ENCODE measurements at places on chromosomes 12 and 14. TPM values are rescaled to one million over a fixed set of nuclear protein-coding genes. Genes with fewer than 3 reads are reported as not detected.

The HOXC12 gene
- 0.33 TPM for total RNA-seq

DNA sequence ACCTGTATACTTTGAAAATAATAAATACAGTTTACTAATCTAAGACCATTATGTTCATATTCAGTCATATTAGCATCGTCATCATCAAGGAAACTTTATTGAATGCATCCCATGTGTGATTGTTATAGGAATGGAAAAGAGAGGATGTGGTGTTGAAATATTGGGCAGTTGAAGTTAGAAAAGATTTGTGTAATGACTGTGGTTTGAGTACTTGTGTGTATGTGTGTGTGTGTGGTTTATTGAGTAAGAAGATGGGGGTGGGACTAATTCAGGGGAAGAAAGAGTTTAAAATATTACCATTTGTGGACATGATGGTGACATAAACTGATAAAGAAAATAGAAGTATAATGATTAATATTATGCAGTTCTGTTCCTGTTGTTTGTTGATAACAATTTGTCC lies 238.7 kb upstream of the SEL1L start:
- no peak for DNase-seq

GRCh38 chr12:69024907-69025306 lies 91.9 kb upstream of the CPM start:
- DNase-seq = peak; percentile 69

GRCh38 chr12:130713581-130713991 lies 2.5 kb downstream of the RIMBP2 start:
- DNase-seq = no peak

The PLEKHD1 gene
- 0.15 TPM for total RNA-seq

DNA sequence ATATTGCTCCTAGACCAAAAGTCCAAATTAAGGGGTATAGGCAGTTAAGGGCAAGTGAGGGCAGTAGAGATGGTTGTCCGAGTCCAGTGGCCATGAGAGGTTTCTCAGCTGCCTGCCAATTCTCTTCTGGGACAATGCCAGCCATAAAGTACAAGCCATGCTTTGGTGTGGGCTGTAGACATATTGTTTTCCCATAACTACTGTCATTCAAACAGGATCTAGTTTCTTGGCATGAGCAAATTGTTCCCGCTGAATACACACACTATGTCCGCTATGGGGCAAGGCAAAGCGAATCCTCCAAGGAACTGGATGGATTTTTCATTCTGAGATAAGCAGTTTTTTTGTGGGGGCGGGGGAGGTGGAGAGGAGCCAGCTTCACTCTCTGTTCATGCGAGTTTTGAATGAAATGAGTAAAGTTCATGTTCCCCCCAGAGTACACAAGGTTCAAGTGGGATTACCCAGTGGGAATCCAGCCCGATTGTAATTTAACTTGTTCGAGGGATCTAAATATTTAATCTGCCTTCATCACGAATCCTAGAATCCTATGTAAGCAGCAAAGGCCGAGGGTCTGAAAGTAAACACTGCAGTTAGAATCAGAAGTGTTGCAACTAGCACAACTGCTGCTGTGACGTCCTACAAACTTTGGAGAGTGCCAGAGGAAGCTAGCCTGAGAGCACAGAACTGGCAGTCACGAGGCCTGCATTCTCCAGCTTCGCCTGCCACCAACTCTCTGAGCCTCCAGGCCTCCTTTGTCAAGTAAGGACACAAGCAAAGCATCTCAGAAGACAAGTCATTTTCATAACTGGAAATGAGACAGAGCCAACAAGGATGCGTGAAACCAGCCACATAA lies 137.0 kb downstream of the CRADD start:
- no peak for DNase-seq

GRCh38 chr12:9673404-9674225 lies 4.1 kb downstream of the CLEC2D start:
- peak; percentile 80 for DNase-seq

DNA sequence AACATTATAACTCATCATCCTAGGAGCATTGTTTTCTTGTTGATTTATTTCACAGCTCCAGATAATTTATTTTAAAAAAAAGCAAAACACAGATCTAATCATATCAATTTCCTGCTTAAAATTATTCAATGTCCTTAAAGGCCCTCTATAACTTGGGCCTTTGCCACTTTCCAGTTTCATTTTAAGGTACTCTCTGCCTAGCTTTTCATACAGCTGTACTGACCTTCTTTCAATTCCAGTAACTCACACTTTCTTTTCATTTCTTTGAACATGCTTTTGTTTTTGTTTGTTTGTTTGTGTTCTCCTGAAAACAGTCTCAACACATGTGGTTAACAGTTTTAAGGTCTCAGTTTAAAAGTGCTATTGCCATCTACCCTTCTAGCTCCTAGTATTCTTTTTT lies 281.9 kb downstream of the ACSS3 start:
- no peak for DNase-seq

The RD3L gene
- not detected for total RNA-seq

The UBE3B gene
- 35.6 TPM for total RNA-seq

DNA sequence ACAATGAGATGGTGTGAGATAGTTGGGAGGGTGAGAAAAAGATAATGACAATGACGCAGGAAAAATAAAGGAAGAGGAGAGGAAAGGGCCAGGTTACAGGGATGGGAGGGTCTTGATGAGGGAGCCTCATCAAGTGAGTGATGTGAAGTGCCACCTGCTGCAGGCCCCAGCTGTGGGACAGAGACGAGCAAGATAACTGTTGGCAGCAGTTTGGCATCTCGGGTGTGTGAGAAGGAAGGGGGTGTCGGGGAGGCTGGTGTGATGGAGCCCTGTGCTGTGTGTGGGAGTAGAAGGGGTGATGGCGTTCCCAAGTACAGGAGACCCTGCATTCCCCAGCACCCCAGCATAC lies 11.4 kb upstream of the TAC3 start:
- DNase-seq = no peak

The TAS2R31 gene
- total RNA-seq = 0.75 TPM

The CCDC196 gene
- not detected for total RNA-seq

- DNase-seq = no peak
Observed at GRCh38 chr12:89075880-89076540, 276.3 kb downstream of the DUSP6 start.

The SDSL gene
- 19.9 TPM for total RNA-seq

The RAD52 gene
- total RNA-seq = 19.3 TPM

The PACS2 gene
- 62.0 TPM for total RNA-seq

GRCh38 chr12:32544893-32545292 lies 134.2 kb upstream of the DNM1L start:
- no peak for DNase-seq

DNA sequence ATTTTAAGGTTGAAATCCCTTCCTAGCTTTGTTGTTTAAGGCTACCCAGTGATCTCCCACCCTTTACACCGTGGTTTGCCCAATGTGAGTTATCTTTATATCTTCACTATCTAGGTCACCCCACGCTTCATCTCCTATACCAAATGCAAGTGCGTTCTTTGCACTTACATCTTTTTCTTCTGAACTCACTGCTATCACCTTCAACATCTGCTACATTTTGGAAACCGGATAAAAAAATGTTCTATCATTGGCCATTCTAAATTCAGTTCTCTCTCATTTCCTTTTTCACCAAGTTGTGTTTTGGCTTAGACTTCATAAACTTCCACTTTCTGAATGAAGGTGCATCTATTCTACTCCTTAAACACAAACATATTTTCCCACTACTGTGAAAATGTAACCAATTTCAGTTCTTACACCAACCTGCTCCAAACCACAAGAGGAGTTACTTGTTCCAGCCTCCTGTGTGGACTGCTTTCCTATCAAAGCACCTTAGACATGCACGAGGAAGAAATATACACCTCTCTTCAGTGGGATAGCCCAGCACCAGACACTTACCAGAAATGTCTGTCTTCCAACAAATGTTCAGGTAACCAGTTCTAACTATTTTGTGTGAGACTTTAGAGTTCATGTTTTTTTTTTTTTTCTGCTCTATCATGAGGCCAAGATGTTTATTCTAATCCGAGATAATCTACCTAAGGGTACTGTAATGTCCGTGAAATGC lies 21.9 kb downstream of the CLEC9A start:
- DNase-seq = no peak

GRCh38 chr14:68978172-68978911 lies 760 bp downstream of the ACTN1 start:
- DNase-seq = peak; percentile 64

The GLS2 gene
- total RNA-seq = 7.3 TPM

The HCAR2 gene
- 0.17 TPM for total RNA-seq

GRCh38 chr12:120346681-120347080 lies 19.1 kb upstream of the PLA2G1B start:
- DNase-seq = peak; percentile 36

- DNase-seq = no peak
Observed at GRCh38 chr14:74792249-74793039, 29.3 kb downstream of the YLPM1 start.

GRCh38 chr12:69083689-69084088 lies 150.7 kb upstream of the CPM start:
- no peak for DNase-seq

The PLCZ1 gene
- total RNA-seq = not detected

DNA sequence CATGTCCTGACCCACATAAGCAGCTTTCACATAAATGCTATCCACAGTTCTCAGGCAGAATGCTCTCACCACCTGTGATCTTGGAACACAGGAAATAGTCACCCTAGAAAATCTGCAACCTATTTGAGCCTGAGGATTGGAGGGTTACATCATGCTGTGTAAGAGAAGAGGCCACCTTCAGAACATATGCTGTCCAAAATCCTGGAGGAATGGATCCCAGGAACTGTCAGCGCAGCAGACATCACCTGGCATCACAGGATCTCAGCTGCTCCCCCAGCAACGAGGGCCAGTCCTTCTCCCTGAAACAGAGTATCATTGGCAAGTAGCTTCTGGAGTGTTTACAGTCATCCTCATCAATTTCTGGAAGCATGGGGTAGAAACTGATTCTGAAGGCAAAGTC lies 63.2 kb upstream of the LTA4H start:
- DNase-seq = no peak

DNA sequence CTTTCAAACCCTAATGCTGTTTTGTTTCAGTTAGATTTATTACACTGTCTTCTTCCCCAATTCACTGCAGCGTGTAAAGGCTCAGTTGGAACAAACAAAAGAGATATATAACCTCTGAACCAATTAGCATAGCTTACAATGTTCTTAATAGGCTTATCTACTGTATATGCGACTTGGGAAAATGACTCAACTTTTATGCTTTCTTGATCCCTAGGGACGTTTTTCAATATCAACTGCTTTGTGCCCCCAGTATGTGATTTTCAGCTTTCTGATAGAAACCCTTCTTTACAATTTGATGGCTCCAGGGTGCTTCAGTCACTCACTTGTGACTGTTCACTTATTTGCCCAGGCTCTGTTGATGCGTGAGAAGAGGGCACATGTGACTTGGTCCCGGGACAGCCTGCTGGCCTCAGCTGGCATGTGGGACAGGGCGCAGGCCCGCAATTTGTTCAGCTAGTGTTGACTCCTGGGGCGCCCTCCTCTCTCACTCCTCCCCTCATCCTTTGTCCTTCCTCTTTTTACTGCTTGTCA lies 107.1 kb downstream of the TMTC2 start:
- no peak for DNase-seq

GRCh38 chr12:98699586-98699985 lies 54.5 kb downstream of the APAF1 start:
- DNase-seq = no peak

DNA sequence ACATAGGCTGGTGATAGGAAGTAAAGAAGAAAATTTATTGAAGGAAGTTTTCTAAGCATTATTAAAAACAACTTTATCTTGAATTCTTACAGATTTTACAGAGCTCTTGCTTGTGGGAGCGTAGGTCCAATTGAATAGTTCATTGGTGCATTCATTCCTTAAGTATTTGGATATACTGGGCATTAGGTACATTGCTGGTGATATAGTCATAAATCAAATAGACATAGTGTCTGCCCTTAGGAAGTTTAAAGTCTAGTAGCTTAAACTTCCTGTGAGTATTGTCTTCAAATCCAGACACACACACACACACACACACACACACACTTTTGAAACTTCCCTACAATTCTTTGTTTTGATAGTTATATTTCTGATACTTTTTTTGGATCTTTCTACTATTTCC lies 226.7 kb downstream of the FUT8 start:
- DNase-seq = peak; percentile 59

The RFX4 gene
- not detected for total RNA-seq

DNA sequence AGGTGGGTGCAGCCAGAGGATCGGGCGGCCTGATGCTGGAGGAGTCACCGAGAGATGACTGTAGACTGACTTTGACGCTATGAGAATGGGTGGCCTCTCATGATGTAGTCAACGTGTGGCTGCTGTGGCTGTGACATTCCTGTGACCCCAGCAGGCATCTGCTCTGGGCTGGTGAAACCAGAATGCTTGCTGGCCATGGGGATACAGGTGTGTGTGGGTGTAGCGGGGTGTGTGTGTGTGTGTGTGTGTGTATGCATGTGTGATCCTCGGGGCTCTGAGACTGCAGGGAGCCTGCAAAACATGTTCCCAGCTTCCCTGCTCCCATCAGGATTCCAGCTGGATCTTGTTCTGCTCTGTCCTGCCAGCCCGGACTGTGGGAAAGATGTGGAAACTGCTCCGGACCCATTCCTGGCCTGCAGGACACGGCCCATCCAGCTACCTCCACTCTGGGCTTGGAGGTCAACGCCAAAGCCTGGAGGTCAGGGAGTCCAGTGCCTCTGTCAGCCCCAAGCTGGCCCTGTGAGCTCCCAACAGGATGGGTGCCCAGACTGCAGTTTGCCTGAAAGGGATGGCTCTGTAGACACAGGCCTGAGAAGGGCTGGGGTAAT lies 18.8 kb upstream of the HHIPL1 start:
- DNase-seq = no peak

DNA sequence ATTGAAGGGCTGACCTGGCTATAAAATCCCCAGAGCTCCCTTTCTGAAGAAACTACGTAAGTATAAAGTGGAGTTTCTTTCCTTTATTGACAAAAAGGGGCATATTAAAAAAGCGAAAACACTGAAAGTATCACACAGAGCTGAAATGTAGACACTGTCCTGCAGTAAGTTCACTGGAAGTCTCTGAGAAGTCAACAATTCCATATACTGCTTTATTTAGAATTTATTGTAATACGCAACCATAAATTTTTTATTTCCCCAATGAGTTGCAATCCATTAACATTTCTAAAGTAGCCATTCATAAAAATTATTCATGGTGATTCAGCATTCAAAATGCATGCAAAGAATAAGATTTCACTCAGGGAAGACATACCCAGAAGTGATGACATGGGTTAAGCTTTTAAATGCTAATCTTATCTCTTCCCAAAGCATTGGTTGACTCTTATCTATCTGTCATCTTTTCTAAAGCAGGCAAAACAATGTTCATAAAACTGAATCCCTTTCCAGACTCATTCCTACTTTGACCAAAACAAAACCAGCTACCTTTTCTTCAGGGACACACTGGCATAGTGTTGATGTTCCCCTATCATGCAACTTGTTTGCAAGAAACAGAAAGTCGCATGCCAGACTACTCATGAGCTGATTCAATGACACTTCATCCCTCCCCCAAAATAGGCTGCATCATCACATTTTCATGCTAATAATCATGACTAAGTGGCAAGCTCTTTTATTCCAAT lies 17.3 kb downstream of the KITLG start:
- DNase-seq = peak; percentile 65

The KCNC2 gene
- total RNA-seq = not detected

- peak; percentile 51 for DNase-seq
Observed at GRCh38 chr14:85576848-85577542, 47.1 kb downstream of the FLRT2 start.

The MIPOL1 gene
- total RNA-seq = 14.2 TPM

The YY1 gene
- total RNA-seq = 64.1 TPM
